ENCODE measurements at places on chromosomes 3 and 15.

GRCh38 chr3:152330559-152330958, 61.8 kb downstream of the MBNL1 start:
- no peak for DNase-seq

DNA sequence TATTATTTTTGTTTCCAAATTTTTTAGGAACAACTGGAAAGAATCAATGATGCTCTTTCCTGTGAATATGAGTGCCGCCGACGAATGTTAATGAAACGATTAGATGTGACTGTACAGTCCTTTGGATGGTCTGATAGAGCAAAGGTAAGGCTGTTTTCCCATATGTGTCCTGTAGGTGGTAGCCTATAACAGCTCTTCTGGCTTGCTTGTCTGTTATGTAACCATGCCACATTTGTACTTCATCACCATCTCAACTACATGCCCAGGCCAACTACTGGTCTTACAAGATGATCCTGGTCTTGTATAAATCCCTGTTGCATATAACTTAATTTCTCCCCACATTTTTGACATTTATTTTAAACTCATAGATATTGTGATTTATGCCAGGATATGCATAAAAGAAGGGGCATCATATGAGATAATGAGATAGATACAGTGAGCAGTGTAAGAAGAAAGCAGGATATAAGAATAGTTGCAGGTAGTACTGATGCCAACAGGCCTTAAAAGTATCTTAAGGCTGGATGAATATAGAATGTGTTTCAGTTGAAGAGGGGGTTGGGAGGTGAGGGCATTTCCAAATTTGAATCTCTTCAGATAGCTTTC, 20.3 kb downstream of the FAM98B start:
- peak; percentile 6 for DNase-seq

GRCh38 chr3:28449398-28449797, 100.8 kb upstream of the AZI2 start:
- DNase-seq, result no peak

- DNase-seq, result no peak
Observed at GRCh38 chr15:79954661-79955060, 16.3 kb downstream of the BCL2A1 start.

DNA sequence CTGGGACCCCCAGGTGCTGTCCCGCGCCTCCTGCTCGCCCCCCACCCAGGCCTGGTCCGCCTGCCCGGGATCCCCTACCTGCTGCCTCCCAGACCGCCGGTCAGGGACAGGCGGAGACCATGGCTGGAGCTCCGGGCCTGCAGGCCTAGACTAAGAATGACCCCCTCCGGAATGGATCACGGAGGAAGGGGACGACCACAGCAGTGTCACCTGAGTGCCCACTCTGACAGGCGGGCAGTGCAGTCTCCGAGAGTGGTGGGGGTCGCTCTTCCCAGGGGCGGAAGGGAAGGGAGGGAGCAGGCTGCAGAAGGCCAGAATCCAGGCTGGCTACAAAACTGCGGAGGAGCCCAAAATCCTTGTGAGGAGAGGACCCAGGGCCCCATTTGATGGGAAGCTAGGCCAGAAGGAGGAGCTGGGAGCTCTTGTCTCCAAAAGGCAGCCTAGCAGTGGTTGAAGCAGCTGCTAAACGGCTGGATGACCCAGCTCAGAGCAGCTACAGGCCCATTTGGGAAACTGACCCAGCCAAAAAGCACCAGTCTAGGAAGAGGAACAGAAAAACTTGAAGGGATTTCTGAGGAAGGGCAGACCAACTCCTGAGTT, 908 bp upstream of the RAB43 start:
- DNase-seq, result no peak

GRCh38 chr3:100631236-100631635, 21.8 kb downstream of the ADGRG7 start:
- no peak for DNase-seq

GRCh38 chr3:143207338-143207961, 87.9 kb downstream of the CHST2 start:
- no peak for DNase-seq

DNA sequence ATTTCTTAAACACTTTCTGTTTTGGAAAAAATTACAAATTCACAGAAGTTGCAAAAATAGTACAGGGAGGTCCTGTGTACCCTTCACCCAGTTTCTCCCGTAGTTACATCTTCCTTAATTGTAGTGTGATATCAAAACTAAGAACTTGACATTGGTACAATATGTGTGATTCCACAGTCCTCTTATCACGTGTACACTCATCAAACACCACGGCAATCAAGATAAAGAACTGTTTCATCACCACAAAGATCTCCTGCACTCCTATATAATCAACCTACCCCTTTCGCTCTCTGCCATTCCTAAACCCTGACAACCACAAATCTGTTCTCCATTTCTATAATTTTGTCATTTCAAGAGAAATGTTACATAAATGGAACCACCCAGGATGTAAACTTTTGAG, 31.4 kb downstream of the POMGNT2 start:
- DNase-seq, result no peak

- DNase-seq, result no peak
Observed at GRCh38 chr3:184172681-184173373, 1.8 kb upstream of the AP2M1 start.

DNA sequence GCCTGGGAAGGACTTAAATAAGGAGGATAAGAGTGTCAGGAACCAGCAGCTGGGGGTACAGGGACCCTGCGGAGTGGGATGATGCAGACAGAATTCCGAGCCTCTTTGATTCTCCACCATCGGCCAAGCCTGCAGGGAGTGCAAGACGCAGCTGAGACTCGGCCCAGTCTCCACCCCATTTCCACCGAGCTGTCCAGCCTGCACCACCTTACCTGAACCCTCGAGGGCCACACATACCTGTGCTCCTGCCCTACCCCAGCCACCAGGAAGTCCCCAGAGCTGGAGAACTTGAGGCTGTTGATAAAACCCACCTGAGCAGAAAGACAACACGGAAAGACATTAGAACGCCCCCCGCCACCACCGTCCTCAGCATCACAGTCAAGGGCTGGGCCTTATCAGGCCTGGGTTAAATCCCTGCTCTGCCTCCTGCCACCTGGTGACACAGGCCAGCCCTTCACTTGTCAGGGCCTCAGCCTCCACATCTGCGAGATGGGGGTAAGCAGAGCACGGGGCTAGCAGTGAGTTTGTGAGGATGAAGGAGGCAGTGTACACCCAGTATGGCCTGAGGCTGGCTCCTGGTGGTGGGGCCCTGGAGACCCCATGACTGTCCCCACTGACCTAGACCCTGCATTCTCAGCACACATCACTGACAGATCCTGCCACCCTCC, 8.1 kb downstream of the RRP9 start:
- no peak for DNase-seq

DNA sequence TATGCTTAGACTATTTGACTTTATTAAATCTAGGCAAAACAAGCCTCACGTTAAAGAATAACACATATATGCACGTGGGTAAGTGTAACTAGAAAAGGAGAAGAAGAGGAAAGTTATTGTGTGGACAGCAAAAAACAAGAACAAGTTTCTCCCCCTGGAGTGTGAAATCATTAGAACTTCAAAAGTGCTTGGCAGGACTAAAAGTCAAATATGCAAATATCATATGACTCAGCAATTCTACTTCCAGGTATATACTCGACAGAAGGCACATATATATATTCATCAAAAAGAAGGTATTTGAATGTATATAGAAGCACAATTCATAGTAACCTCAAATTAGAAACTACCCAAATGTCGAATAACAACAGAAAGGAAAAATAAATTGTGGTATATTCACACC, 68.9 kb upstream of the STXBP5L start:
- DNase-seq, result no peak

GRCh38 chr3:185423178-185423577, 60.2 kb downstream of the MAP3K13 start:
- no peak for DNase-seq

DNA sequence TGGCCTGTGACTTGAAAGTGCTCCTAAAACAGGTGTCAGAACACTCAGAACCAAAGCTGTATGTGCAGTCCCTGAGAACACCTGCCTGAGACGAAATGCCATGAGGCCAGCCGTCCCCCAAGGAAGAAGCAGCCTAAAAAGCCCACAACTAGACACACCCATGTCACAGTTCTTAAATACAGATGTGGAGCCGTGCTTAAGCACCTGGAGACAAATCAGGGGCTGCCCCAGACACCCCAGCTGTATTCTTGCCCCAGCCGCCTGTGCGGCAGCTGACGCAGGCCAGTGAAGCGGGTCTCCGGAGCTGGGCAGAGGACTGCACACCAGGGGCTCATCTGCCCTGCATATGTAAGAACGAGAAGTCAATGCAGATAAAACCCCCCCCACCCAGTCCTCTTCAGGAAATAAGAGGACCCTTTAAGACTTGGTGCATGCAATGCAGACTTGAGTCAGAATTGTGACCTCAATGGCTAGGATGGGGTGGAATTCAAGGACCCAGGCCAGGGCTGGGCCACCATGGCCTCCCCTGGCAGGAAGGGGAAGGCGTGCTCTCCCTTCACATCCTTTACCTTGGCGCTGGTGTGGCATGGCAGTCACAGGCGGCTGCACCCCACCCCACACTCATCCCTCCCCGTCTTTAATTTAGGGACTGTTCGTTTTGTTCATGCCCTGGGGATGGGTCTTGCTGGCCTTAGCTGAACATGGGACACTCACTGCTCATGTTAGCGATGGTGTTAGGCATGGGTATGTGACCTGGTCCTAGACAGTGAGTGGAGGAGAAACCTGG, 27.7 kb upstream of the PLXNA1 start:
- DNase-seq, result no peak

DNA sequence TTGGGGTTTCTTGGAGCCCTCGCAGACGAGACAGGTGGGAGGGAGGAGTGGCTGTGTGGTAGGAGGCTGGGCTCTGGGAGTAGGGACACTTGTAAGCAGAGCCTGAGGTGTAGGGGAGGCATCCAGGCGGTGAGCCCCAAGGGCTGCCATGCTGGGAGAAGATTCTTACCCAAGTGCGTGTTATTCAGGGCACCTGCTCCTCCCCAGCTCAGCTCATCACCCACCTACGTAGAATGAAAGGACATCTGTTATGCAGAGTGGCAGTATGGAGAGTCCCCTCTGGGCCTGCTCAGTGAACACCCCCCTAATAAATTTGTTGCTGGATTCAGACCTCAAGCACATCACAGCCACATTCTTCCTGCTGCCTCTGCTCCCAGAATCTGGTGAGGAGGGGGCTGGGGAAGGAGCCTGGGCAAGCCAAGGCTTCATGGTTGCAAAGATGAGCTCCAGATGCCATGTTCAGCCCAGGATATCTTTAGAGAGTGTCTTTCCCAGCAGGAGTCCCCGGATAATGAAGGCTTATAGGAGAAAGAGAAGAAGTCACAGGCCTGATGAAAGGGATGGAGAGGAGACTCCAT, 261.8 kb downstream of the EPHB1 start:
- DNase-seq, result no peak

DNA sequence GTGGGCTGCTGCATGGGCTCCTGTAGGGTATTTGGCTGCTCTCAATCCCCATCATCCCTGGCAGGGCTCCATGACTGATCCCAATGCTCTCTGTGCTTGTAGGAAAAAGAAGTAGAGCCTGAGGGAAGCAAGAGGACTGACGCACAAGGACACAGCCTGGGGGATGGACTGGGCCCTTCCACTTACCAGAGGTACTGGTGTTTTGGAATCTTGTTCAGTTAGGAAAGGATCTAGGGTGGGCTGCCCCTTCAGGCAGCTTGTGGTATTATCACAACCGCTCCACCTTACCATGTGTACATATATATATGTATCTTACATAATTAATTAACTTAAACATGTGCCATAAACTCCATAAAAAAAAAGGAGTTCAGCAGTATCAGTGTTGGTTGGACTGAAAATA, 1.3 kb downstream of the SLC28A2 start:
- no peak for DNase-seq

GRCh38 chr3:31182661-31183060, 288.2 kb upstream of the GADL1 start:
- no peak for DNase-seq

DNA sequence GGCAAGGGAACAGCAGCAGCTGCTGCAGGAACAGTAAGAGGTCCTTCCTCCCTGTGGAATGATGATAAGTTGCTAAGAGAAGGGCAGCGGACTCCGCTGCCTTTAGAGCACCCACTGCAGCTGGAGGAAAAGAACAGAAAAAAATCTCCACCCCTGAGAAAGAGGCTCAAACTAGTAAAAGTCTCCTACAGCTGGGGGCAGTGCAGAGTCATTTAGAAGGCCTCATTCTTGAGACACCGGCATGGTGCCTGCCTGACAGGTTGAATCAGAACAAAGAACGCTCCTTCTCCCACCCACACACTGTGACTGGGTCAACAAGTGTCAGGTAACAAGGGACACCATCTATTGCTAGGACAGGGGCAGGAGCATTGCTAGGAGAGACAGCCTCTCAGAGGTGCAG, 188.4 kb downstream of the ABHD5 start:
- no peak for DNase-seq

DNA sequence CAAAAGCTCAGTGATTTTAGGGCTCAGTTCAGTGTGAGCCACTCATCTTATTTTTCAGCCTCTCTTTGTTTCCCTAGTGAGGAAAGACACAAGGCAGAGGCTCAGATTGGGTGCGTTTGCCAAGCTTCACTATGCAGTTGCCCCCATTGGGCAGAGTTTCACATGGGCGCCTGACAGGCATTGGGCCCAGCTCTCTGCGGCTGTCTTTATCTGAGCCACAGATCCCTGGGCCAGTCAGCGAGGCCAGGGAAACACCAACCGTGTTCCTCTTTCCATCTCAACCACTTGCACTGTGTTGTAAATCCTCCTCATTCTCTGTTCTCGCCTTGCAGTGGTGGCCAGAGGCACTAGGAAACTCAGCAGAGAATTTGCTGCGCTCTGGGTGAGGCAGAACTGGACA, 10.8 kb downstream of the ESYT3 start:
- DNase-seq, result no peak

DNA sequence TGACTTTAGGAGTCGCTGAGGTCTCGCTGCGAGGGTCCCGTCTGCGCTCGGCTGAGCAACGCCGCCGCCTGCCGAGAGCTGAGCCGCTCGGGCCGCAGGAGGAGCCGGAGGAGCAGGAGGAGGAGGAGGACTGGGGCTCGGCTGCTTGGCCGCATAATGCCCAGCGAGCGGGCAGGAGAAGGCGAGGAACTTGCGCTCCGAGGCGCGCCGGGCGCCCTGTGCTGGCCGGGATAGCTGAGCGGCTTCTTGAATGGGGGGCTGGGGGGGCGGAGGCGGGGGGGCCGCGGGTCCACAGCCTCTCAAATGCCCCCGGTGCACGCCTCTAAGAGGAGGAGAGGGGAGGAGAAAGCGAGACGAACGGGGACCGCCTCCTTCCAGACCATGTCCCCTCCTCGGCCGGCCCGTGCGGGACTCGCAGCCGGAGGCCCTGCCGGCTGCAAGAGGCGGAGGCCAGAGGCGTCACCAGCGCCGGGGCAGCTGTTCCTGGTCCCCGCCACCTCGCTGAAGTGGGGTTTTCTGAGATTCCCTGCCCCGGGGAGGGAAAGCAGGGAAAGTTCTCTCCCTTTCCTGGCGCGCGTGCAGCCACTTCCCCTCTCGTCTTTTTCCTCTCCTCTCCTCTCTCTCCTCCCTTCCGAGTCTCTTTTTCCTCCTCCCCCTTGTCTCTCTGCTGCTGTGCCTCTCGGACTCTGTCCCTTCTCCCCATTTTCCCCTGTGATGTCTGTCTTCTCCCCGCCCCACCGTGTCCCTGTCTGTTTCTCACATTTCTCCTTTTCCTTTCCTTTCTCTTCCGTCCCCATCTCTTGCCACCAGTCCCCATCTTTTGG, at the start of gene ADAMTS9:
ADAMTS9 (minus strand) TSS at position 220 of the 824 bp plus-strand sequence. CDS start 343 bp downstream, outside the sequence.
- DNase-seq, result no peak

GRCh38 chr3:145776782-145777408, 384.1 kb downstream of the PLOD2 start:
- DNase-seq, result no peak
